ENCODE measurements at places on chromosomes 11 and 22.

DNA sequence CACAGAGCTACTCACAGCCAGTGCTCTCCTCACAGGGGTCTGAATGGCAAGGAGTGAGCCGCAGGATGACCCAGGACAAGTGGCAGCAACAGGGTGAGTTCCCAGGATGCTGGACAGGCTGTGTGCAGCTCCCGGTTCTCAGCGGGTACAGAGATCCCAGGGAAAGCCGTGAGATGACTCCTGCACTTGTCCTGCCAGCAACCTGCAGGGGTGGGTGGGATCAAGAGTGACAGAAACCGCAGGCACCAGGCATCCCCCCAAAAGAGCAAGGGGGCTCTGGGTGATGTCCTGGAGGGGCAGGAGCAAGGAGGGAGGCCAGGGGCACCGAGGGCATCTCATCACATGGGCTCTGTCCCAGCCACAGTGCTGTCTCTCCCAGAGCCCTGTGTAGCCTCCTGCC, 15.9 kb upstream of the PRODH start:
- DNase-seq: no peak

GRCh38 chr11:75241036-75241905, 697 bp downstream of the TPBGL start:
- no peak for DNase-seq

DNA sequence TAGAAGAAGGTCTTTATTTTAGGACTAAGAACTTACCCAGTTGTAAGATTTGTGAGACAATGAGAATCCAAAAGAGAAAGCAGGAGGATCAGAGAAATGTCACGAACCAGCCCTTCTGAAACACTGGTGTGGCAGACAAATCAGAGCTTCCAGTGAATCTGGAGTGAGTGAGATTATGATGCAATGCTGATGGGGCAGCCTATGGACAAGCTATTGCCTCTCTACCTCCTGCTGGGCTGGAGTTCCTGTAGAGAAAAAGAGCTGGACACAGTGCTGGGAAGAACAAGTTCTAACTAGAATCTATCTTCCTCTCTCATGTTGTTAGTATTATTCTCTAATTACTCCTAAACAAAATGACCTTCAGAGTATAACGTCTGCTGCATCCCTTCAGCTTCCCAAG, 12.0 kb upstream of the ANO3 start:
- DNase-seq: no peak

DNA sequence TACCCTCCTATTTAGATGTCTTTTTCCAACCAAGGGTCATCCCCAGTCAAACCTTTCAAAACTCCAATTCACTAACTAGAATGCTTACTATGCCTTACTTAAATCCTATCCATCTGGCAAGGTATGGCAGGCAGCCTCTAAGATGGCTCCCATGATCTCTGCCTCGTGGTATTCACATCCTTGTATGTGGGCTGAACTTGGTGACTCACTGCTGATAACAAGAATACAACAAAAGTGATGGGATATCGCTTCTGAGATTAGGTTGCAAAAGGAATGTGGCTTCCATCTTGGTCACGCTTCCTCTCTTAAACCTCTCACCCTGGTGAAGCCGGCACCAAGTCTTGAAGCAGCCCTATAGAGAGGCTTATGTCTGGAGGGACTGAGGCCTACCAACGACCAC, 29.6 kb upstream of the UPB1 start:
- DNase-seq: no peak

DNA sequence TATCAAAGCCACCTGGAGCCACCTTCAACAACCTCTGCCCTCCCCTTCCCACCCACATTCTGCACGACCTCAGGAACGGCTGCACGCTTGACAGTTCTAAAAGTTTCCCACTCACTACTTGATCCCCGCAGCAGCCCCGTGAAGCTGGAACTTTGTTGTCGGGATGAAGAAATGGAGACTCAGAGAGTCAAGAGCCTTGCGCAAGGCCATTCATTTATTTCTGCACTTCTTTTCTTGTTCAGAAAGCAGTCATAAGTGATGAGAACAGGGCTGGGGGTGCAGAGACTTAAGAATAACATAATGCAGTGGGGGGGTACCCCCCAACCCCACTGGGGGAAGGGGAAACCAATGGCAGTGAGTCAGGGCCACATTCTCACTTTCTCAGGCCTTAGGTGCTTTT, 2.2 kb upstream of the ZFTA start:
- no peak for DNase-seq

DNA sequence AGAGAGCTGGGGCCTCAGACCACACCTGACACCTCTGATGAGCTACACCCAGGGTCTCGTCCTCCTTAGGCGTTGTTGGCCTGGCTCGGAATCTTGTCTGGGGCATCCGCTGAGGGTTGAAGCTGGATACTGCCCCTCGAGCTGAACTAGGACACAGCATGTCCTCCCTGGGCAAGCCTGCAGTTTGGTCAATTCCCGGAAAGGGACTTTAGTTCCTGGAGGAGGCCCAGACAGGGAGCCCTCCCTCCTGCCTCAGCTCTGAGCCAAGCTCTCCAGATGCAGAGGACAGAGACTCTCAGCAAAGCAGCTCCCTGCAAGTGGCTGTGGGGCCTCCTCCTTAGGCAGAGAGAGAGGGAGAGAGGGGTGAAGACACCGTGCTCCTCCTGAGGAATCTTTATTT, 4.9 kb downstream of the APOL3 start:
- DNase-seq: no peak

DNA sequence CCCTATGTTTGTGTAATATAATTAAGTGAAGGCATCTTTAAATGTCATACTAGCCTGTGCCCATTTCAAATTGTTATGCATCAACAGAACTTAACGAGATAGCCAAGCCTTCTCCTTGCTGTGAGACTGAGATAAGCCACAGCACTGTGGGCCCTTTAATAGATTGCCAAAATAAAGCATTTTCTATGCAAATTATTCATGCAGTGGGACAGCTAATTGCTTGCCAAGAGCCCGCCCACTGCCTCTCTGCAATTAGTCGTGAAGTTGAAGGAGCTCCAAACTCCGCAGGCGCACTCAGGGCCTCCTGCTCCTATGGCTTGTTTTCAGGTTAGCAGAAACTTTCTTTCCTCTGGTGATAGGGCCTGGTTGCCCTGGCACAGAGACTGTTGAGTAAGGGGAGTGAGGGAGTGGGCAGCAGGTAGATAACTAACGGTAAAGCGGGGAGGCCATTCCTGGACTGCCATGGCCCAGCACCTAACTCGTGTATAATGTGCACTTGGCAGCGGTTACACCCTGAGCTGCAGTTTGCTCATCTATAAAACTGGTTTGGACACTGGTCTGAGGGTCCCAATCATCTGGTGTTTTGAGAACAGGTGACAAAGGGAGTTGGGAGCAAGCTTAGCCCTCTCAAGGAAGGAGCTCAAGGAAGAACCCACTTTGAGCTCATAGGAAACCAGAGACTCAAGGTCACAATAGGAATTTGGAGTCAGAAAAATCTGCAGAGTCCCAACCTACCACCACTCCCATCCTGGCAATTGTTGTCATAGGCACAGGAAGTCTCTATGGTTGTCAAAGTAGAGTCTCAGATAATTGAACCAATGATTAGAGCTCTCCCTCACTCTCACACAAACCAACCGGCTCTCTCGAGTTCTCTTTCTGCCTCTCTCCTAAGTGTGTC, 33.9 kb upstream of the RIC3 start:
- DNase-seq: no peak

DNA sequence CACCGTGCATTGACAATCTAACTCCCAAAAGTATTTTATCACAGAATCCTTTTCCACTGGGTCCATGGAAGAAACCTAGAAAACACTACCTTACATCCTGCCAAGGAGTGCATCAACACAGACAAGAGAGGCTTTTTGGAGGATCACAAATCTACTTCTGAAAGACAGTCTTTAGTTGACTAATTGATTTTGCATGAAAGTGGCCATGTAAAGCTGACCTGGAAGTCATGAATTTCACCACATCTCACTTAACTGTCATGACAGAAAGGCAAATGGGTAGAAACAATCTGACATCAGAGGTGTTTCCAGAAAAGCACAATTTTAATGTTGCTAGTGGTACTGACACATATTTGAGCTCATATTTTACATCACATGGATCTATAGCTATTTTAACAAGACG, 101.6 kb downstream of the FAM76B start:
- no peak for DNase-seq

DNA sequence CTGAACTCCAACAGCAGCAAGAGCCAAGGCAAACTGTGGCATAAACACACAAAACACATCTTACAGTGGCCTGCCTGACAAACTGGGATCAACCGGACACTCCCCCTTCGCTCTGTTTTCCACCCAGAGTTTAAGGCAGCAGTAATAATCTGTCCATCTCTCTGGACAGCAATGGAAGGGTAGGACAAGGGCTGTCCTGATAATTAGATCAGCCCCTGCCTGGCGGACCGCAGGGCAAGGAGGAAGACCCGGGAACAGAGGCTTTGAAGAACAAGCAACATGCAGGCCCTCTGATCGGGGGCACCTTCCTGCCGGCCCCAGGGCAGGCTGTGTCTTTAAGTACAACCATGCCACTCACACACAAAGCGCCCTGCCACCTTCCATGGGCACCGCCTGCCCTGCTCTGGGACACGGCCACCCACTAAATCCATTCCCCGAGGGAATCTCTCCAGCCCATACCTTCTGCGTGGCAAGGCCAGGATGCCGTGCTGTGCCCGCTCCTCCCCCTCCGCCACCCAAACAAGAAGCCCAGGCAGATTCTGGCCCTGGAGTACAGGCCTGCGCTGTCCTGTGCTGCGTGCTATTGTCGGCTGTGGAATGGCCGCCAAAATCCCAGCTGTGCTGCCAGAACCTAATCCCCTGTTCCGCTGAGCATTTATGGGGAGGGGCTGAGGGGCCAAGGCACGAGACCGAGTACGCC, 38.8 kb downstream of the NUMA1 start:
- no peak for DNase-seq

GRCh38 chr11:103370076-103370475, 260.9 kb downstream of the DYNC2H1 start:
- DNase-seq: no peak

- no peak for DNase-seq
Measured at GRCh38 chr22:30921108-30921507, 47.5 kb downstream of the MORC2 start.

GRCh38 chr11:96448225-96448624, 58.4 kb downstream of the JRKL start:
- no peak for DNase-seq

GRCh38 chr11:112410325-112410724, 149.7 kb upstream of the PLET1 start:
- no peak for DNase-seq

GRCh38 chr11:40924915-40925314, 534.5 kb downstream of the LRRC4C start:
- no peak for DNase-seq

DNA sequence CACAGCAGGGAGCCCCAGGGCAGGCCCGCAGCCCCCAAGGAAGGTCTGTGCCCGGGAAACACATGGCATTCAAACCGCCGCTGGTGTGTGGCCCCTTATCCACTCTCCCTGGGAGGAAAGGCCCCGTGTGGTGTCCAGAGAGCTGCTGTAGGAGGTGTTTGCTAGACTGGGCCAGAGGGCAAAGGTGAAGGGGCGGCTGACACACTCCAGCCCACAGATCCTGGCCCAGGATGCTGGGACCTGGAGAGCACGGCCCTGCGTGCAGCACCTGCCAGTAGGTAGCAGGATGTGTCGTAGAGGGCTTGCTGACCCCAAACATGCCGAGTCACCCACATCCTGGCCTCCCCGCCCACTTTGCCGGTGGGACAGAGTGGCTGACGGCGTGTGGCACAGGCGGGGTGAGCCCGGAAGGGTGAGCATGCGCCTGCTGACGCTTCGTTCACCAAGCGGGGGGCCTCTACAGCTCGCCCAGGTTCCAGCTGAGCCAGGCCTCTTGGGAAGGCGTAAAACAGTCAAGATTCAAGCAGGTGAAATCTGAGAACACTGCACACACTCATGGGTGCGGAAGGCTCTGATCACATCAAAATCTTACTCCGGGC, 11.0 kb downstream of the OSBPL5 start:
- DNase-seq: no peak

GRCh38 chr11:123282597-123282996, 87.5 kb upstream of the CLMP start:
- DNase-seq: no peak

DNA sequence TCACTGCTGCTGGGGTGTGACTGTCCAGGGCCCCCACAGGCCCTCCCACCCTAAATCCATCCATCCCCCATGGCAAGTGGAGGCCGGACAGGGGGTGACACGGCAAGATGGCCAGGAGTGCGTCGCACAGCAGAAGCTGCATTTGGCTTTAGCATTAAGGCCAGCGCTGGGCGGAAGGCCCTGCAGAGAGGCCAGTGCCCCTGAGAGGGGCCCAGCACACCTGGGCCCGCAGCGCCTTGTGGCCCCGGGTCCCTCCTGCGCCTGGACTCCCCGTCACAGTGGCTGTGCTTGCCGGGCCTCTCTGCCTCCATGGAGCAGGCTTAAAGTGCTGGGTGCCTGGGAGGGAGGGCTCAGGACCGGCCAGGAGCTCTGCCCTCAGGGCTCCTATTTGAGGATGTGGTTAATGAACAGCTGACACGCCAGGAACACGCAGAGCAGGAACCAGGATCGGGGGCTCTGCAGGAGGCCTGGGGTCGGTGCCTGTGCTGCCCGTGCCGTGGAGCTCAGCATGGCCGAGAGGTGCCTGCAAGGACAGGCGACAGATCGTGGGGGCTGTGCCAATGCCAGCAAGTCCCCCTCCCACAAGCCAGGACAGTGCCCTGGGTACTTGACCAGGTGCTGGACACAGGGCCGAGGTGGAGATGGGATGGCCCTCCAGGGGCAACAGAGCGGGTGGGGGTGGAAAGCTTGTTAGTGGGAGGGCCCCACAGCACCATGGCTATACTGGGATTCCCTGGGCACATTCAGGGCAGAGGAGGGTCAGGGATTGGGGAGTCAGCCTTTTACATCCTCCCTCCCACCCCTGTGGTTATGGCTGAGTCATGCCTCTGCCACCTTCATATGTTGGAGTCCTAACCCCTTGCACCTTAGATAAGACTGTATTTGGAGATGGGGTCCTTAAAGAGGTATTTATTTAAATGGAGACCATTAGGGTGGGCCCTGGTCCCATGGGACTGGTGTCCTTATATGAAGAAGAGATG, 30.9 kb upstream of the CARS1 start:
- no peak for DNase-seq

DNA sequence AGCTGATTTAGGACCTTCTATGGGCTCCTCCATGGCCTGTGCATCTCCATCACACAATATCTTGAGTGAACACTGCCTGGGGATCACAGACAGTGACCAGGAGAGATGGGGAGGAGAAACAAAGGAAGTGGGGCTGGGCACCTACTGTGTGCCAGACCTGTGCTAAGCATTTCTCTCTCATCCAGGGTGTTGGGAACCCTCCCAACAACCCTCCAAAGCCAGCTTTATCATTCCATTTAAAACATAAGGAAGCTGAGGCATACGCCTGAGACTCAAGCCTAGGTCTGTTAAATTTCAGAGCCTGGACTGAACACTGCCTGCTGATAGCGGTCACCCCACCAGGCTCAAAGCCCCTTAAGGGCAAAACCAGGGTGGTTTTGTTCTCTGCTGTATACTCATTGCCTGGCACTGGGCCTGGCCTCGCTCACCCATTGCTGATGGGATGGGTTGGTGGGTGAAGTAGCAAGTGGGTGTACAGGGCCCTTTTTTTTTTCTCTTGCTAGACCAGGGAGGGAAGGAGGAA, 130.1 kb downstream of the MN1 start:
- DNase-seq: no peak
